ENCODE measurements at places on chromosomes 1 and 21.

GRCh38 chr1:154199563-154199879, 6.6 kb downstream of the CFAP141 start:
- no peak for DNase-seq

DNA sequence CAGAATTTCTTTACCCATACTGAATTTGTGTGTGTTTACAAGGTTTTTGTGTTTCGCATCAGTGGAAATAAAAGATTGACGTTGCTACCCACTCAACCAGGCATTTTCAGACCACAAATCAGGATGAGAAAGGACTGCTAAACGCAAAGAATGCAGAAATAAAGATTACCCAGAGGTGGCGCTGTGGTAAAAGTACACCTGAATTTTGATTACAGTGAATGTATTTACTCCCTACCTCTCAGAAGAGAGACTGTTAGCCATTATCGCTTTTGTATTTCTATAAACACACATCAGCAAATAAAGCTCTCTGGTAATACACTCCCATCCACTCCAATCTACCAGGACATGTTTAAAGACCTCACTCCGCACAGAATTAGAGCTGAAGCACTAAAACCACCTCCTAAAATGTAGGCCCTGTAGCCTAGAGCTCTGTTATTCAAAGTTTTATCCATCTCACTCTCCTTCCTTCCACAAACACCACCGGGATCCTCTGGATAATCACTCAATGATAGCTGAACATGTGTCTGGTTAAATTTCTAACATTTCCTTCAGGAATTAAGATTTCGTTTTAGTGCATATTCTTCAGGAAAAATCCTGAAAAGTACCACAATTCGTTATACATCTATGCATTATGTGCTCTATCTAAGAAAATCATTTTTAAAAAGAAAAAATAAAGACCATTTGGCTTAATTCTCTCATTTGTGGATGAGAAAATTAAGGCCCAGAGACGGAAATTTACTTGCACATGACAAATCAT, 2.5 kb upstream of the LMO4 start:
- DNase-seq: peak; percentile 31

DNA sequence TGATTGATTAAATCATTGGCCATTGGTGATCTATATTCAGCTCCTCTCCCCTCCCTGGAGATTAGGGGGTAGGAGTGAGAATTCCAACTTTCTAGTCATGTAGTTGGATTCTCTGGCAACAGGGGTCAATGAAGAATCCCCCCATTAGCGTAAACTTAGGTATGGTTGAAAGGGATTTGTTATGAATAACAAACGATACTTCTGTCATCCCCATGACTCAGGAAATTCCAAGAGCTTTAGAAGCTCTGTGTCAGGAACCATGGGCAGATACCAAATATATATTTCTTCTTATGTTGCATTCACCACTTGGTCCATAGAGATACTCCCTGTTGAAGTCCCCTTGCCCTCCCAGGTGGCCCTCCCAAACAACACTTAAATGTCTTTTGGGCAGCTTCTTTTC, 124.5 kb downstream of the DNM3 start:
- DNase-seq: no peak

DNA sequence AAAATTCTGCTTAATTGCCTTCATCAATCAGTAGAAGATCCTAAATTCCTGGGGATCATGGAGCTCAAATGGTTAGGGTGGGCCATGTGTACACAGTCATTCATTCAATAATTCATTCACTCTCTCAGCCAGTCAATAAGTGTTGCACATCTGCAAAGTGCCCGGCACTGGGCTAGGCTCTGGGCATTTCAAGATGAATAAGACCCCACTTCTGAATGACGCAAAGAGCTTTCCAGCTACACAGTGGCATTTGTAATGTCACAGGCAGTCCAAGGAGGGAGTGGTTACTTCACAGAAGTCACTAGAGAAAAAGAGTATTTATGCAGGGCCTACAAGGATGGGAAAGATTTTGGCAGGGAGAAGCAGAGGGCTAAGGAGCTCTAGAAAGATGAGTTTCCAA, 93.2 kb downstream of the KCNJ15 start:
- no peak for DNase-seq

DNA sequence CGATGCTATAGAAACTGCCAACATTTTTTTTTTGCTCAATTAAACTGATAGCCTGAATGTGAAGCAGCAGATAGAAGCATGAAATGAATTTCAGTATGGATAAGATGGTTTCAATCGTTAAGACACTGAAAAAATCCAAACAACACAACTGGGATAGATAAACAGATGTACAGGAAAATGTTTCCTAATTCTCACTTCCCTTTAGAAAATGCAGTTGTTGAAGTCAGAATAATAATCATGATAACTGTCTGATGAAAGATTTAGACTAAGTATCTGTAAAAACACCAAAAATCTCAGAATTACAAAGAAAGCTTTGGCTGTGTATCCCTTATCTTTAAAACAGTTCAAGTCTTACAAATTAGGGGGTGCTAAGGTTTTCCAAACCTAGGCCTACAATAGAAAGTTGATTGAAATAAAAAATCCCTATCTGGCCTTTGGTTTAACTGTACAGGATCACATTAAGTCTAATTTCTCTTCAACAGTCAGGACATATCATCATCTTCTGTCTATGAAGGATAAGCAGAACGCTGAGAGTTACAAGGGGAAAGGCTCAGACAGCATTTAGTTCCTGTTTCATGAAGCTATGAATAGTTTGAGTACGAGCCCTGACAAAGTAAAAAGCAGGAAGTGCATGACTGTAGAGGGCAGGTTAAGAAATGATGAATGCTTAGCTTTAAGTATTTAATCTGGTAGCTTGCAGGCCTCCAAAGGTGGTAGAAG, 203.2 kb downstream of the APP start:
- no peak for DNase-seq

DNA sequence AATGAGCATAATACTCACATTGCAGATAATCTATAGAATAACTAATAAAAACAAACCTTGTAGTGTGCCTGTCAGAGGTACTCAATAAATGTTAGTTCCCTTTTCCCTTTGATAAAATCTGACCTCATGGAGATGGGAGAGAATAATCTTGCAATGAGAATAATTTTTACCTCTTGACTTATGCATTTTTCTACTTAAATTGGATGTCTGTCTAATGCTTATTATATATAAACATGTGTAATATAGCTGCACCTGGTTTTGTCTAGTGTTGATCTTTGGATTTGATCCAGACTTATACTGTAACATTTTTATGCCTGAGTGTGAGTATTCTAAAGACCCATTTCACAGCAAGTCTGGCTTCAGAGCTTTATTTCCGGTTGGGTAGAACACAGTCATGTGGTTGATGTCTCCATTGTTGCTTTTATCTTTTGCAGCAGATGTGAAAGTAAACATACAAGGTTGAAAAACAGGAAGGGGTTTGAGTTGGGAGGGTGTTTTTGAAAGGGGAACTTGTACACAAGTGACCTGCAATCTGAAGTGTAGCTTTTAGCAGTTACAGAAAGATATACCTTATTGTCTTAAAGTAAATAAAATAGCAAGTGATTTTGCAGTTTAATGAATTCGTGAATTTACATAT, 12.4 kb downstream of the EPB41 start:
- DNase-seq: no peak

DNA sequence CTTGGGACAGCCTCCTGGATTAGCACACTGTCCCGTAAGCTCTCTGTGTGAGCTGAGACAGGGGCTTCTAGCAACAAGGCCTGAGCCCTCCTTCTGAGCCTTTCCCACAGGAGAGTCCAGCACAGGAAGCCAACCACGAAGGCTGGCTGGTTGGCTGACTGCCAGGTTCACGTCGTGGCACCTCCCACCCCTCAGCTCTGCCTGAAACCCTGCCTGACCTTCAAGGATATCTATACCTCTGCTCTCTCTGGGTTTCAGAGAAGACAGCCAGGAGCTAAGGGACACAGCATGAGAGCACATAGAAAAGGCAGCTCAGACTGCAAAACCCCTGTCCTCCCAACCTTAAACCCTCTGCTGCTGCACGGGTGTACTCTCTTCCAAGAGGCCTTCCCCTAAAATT, 13.9 kb downstream of the DLGAP3 start:
- no peak for DNase-seq

DNA sequence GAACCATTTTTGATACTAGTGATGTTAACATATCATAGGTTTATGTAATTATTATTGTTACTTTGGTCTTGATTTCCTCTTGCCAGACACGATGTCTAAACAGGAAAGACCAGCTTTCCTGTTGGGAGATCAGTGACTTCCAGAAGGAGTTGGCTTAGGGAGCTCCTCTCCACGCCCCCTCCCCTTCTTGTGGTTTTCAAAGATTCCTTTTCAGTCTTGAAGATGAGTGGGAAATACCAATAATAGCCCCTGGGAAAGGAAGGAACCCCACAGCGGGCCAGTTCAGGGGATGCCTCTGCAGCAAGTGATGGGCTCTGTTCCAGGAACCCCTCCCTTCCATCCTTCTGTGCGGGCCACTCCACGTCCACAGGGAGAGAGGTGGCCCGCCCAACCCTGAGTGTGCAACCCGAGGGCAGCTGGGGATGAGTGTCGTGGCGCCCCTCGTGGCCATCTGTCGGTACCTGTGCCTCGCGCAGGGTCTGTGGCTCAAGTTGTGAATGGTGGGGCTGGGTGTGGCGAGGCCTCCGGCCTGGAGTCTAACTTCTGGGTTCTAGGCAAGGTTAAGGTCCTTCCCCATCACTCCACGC, 65.7 kb downstream of the TLR5 start:
- DNase-seq: no peak
